EH (cell line): ENCODE measurements at places on chromosomes 5 and 9.

GRCh38 chr5:10530601-10531320 lies 33.1 kb upstream of the ANKRD33B start:
- no peak for DNase-seq

GRCh38 chr5:147436596-147436995 lies 73.3 kb downstream of the DPYSL3 start:
- DNase-seq = no peak

DNA sequence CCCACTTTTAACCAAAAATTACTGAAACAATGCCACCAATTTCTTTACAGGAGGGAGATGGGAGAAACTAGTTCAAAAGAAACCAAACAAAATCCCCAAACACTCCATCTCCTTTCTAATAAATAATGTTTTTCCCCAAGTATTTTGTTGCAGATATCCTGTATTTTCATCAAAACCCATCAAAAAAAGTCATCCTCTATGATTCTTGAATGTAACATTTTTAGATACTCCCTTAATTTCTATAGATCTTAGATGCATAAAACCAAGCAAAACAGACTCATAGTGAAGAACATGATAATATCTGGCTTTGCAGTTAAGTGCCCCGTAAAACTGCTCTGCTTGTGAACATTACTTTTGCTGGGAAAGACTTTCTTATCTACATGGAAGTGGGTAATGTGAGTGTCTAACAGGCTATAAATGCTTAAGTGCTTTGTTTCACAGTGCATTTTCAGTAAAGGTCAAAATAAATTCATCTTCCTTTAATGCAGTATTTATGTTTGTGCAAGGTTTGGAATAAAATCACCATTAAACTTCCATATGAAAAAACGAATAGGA lies 77.3 kb upstream of the TBCA start:
- no peak for DNase-seq

GRCh38 chr5:87372705-87373104 lies 40.0 kb downstream of the CCNH start:
- DNase-seq = no peak

DNA sequence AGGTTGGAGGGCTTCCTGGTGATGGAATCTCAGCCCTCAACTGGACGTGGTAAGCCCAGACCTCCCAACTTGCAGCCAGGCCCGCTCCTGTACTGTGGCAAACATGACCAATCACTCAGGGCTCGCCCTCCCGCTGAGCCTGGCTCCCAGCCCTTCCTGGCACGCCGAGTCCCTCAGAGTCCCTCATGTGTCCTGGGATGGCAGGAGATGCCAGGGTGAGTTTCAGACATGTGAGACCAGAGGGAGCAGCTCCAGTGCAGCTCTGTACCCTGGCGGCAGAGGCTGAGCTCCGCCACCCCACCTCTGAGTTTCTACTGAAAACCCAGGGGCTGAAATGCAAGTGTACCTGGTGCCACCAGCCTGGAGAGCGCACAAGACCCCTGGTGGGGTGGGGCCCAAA lies 42.0 kb upstream of the RXRA start:
- no peak for DNase-seq

DNA sequence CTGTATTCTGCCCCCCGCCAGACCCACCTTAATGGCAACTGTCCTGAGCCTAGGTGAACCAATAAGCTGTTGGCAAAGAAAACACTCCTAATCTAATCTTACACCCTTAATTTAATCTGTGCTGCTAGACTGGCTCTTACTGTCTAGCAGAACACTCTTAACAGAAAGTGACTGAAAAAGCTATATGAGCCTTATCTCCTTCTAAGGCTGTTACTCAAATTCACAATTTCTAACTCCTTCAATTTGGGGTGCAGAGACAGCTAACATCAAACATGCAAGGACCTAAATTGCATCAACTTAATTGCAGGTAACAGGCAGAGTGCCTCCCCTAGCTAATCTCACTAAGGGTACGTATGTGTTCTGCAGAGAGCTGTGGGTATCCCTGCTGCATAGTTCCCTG lies 49.5 kb upstream of the MAP1B start:
- no peak for DNase-seq

GRCh38 chr5:40679913-40680681 lies at the start of gene PTGER4:
TSS of gene PTGER4 (plus strand) at chr5:40679915. CDS start at chr5:40680994, 1,079 bp downstream.
- no peak for DNase-seq

DNA sequence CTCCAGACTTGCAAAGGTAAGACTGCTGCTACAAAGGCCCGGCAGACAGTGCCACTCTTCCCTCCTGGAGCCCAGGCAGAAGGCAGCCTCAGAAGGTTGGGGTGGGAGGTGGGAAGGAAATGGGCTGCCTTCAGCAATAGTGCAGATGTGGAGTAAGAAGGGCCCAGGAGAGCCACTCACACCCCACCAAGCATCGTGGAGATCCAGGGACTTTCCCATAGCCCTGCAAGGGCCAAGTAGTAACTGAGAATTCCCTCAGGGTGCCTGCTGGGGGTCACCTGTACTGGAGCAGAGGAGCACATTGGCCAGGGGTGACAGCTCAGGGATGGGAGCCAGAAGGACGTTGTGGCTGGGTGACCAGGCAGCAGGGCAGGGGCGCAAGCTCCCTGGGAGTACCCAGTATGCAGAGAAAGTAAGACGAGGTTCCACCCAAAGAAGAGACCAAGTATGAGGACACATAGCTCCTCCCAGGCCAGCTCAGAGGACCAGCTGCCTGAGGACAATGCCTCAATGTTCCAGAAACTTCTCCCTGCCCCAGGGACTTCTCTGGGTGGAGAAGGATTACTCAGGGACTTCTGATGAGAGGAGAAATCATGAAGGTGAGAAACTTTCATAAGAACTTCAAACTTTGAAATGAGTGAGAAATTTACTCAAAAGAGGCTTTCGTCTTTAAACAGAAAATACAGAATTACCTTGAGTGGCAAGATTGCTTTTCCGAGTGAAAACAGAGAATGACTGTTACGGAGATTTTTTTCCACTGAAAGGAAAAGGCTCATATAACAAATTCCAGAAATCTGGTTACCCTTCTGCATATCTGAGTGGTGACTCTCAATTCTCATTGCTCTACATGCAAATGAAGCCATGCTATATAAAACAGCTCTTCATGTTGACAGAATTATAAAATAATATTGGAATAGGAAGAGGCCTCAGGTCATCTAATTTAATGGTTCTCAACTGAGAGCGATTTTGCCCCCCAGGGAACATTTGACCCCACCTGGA lies 87.9 kb upstream of the TRIO start:
- peak; percentile 78 for DNase-seq

DNA sequence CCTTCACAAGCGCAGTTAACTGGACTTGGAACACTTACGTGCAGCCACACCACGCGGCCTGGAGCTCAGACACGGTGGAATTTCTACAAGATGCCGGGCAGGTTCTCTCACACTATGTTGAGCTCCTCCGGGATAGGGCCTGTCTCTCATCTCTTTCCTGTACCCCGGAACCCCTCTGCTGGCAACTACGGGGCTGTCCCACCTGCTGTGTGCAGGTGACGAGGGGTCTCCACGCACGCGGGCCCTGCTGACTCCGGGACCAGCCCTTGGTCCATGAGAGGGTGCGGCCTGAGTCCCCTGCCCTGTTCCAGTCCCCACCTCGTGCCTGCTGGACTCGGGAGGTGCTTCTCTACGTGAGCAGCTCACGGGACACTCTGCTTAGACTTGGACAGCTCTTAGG lies 40.1 kb downstream of the SLC6A3 start:
- DNase-seq = no peak

DNA sequence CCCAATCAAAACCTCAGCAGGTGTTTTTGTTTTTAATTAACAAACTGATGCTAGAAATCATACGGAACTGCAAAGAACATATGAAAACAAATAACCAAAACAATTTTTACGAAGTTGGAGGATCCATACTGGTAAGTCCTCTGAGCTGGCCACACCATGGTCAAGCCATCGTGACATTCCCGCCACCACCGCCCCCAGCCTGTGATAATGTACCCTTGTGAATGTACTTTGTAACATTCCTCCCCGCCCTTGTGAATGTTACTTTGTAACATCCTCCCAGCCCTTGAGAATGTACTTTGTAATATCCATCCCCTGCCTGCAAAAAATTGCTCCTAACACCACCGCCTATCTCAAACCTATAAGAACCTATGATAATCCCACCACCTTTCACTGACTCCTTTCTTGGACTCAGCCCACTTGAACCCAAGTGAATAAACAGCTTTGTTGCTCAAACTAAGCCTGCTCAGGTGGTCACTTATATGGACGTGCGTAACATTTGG lies 63.3 kb downstream of the RAPGEF6 start:
- DNase-seq = no peak

DNA sequence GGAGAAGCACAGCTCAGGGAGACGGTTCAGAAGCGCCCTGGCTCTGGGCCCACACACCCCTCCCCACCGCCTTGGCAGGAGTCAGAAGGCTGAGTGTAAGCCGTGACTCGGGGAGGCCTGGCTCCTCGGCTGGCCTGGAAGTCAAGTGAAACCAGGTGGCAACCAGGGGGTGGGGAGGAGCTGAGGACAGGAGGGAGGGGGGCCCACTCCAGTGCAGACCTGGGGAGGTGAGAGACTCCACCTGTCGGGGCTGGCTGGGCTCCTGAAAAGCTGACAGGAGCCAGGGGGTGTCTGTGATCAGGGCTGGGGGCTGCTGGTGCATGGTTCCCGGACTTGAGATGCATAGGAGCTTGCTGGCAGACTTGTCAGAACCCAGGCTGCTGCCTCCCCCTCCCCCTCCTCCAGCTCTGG lies 150.2 kb upstream of the PHYKPL start:
- DNase-seq = no peak

DNA sequence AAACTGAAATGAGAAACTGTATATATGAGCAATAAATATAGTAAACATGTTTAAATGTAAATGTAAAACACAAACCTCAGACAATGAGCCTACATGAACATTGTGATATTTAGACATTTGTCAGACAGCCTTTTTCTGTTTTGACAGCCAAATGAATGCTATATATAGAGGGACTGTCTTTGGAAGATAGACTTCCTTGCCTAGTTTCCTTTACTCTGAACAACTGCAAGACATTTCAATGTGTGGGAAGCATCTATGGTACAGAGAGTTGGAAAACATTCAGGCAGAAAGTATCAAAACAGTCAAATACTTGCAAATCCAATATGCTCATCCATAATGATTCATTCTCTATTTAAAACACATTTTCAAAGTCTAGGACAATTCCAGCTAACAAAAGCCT lies 31.7 kb upstream of the TUSC1 start:
- DNase-seq = no peak

DNA sequence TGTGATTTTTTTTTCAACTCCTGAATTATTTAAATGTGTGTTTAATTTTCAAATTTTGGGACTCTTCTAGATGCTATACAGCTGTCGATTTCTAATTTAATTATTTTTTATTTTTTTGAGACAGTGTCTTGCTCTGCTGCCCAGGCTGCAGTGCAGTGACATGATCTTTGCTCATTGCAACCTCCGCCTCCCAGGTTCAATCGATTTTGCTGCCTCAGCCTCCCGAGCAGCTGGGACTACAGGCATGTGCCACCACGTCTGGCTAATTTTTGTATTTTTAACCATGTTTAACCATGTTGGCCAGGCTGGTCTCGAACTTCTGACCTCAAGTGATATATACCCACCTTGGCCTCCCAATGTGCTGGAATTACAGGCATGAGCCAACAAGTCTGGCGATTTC lies 28.6 kb downstream of the CSNK1G3 start:
- no peak for DNase-seq
